ENCODE measurements at places on chromosomes 6 and 20. TPM values are rescaled to one million over a fixed set of nuclear protein-coding genes. Genes with fewer than 3 reads are reported as not detected.

SLC22A3 gene
- not detected for total RNA-seq

KCNQ5 gene
- total RNA-seq = 2.8 TPM

TNF gene
- total RNA-seq = 230 TPM

NFYA gene
- total RNA-seq = 16.6 TPM

ATXN1 gene
- total RNA-seq = 83.4 TPM

All from mononuclear cell (primary cell).